AG08395 (cell line): ENCODE measurements at places on chromosomes 12 and 14.

DNA sequence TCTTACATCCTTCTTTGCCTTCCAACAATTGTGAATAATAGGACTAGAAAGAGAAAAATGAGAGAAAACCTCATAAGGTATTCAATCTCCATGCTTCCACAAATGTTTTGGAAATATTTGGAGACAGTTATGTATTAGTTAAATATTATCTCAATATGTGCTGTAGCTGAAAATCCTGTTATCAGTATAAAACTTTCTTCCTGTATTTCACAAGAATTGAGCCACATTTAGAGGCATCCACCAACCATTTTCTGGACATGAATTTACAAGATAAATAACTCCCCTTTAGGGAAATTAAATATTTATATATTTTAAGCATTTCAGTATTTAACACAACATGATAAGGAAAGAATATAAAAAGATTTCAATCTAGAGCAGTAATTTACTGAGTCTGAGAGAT is 200.3 kb downstream of the GPHN start:
- no peak for DNase-seq

DNA sequence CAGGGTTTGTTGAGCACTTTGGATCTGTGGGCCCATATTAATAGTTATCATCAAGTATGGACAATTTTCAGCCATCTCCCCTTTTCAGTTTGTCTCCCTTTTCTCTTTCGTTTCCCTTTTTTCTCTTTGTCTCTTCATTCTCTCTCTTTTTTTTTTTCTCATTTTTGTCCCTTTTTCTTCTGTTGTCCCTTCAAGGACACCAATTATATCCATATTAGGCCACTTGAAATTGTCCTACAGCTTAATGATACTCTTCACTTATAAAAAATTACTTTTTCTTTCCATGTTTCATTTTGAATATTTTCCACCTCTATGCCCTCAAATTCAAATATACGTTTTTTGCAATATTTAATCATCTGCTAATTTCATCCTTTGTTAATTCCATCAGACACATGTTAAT is 53.3 kb downstream of the MAP4K5 start:
- no peak for DNase-seq

DNA sequence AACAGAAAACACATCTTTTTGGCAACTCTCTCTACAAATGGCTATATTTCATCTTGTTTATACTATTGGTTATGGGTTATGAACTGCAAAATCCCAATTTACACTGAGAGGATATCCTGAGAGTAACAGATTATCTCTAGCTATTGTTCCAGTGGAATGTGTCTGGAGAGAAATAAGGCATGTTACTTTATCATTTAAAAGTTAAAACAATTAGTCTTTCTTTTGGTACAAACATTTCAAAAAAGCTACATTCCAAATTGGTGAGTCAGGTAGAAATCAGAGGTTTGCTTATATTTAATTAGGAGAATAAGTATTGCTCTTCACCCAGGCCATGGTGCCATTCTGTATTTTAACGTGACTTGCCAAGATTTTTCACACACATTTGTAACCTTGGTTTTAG is 411.6 kb downstream of the CCER1 start:
- DNase-seq: no peak

- DNase-seq: peak; percentile 85
Observed at GRCh38 chr12:54378796-54379397, 5.6 kb downstream of the ZNF385A start.

DNA sequence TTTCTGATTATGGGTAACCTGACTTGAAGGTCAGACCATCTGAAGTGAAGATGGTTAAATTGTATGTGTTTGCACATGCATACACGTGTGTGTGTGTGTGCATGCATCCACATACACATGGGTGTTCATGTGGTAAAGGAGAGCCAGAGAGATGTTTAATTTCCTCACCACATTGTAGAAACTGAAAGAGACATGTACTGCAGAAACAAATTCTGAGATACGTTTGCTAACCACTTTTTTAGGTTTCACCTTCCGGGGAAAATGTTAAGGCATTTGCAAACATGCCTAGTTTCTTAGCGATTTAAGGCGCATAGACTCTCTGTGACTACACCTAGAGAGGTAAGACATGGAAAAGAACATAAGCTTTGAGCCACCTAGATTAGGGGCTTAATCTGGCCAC is 362.9 kb downstream of the RAD51B start:
- DNase-seq: no peak

- DNase-seq: peak; percentile 44
Observed at GRCh38 chr12:78359520-78359919, 505.1 kb upstream of the SYT1 start.

DNA sequence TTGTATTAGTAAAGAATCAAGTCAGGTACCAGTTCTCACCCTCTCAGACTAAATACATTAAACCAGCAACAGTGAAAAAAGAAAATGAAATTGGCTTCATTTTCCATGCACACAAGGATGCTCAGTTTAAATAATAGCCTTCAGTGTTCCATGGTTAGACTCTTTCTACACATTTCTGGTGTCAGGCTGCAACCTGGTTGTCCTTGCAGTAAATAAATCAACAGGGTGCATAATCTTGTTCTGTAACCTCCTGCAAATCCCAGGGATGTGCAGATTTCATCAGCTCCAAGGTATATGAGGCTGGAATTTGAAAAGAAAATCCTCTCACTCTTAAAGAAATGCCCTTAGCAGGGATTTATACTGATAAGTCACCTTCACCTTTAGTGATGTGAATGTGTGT is 46.7 kb upstream of the BTG1 start:
- DNase-seq: no peak

GRCh38 chr14:56224691-56225681 is 106.8 kb downstream of the PELI2 start:
- no peak for DNase-seq
